CD4-positive, CD25-positive, alpha-beta regulatory T cell (primary cell): ENCODE measurements at places on chromosomes 7 and 10. TPM values are rescaled to one million over a fixed set of nuclear protein-coding genes. Genes with fewer than 3 reads are reported as not detected.

The ADCYAP1R1 gene
- total RNA-seq = not detected

The CRHR2 gene
- total RNA-seq = not detected

The CLRN3 gene
- not detected for total RNA-seq

The LEP gene
- total RNA-seq = not detected

The SPOCK2 gene
- total RNA-seq = 683 TPM

DNA sequence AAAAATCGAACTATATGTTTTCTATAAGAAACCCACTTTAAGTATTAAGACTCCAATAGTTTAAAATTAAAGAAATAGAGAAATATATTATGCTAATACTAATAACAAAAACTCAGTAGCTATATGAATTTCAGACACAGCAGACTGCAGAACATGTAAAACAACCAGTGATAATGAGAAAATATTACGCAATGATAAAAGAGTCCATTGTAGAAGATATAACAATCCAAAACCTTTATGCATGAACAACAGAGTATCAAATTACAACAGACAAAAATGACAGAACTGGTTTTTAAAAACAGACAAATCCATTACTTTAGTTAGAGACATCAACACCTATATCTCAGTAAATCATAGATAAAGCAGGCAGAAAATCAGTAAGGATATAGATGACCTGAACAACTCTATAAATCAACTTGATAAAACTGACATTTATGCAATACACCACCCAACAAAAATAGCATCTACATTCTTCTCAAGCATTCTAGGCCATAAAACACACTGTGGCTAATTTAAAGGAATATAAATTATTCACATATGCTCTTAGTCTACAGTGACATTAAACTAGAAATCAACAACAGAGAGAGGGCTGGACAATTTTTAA, 669.5 kb upstream of the GHITM start:
- no peak for DNase-seq

GRCh38 chr10:5354068-5354467, 10.7 kb upstream of the UCN3 start:
- DNase-seq = no peak

DNA sequence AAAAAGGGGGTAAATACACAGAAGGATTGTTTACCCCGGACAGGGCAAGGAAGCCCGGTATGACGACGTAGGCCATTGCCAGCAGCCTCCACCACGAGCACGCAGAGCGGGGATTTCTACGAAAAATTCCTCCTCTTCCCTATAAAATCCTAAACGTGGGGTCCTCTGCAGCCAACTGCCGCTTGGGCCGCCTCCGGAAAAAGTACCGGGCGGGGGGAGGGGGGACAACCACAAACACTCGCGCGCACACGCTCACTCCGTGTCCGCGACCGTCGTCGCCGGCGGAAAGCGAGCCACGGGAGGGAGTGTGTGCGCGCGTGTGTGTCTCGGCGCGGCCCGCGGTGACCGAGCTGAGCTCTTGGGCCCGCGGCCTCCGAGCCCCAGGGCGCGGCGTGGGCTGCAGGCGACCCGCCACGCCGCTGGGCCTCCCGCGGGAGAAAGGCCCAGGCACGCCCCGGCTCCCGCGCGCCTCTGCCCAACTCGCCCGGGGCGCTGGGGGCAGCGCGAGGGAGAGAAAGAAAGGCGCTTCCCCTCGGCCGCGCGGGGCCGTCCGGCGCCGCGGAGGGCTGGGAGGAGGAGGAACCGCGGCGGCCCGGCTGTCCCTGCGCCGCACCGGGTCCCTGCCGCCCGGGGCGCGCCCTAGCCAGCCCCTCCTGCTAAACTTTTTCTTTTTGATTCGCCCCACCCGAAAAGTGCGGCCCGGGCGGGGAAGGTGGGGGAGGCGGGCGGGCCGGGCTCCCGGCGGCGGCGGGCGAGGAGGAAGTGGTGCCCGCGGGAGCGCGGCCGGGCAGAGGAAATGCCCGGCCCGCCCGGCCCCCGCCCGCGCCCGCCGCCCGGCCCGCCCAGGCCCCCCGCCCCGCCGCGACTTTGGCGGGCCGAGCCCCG, 1.5 kb downstream of the CTBP2 start:
- DNase-seq = no peak

- DNase-seq = no peak
Measured at GRCh38 chr7:108424013-108424412, 32.2 kb downstream of the NRCAM start.

- peak; percentile 78 for DNase-seq
Measured at GRCh38 chr7:30479202-30480120, 877 bp upstream of the NOD1 start.

DNA sequence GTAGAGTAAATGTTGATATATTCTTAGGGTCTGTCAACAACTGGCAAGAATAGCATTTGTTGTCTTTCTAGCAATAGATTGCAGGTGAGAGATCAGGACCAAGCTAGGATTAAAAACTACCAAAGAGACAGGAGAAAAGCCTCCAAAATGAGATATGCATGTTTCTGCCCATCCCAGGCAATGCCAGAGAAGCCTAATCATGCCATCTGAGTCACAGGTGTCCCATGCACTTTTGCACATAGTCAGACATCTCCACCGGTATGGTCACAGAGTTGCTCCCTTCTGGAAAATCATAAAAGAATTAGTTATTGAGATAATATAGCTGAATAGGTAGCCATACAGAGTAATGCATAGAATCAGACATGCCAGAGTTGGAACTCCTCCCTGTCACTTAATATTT, 50.6 kb downstream of the PDK4 start:
- DNase-seq = no peak
